ENCODE measurements at places on chromosomes 5 and 9.

DNA sequence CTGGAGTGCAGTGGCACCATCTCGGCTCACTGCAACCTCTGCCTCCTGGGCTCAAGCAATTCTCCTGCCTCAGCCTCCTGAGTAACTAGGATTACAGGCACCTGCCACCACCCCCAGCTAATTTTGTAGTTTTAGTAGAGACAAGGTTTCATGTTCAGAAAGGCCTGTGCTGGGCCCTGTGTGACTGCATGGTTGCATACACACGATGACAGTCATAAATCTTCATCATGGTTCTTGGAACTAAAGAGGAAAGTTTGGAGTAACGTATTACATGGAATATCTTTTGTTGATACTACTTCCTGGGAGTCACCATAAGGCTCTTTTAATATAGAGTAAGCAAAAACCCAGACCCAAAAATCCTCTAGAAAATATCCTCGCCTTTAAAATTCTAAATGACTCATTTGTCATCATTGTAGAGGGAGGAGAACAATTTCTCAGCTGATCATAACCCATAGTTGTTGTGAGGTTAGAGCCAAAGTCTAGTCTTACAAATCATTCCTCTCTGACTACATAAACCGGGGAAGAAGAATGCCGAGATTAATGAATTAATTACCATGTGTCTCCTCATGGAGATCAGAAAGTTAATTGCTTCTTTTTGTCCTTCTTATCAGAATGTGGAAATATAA, 47.0 kb downstream of the KLF9 start:
- no peak for DNase-seq

- DNase-seq, result no peak
These were observed 22.0 kb upstream of the PTBP3 start for GRCh38 chr9:112355427-112355897.

DNA sequence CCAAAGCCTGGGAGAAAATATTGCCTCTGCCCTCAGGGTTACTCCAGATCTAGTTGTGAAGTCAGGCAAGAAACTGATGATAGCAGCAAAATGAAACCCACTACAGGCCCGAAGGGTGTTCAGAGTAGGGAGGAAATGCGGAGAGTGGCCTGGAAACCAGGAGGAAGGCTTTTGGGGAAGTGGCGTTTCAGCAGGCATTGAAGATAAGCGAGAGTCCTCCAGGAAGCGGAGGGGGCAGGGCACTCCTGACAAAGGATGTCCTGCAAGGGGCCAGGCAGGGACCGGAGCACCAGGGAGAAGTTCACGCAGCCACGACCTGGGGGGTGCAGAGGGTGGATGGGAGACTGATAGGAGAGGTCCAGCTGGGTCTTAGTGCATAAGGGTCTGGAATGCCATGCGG, 7.8 kb upstream of the FOXI1 start:
- no peak for DNase-seq

- DNase-seq, result no peak
These were observed 110.8 kb downstream of the MRPS30 start for GRCh38 chr5:44919560-44919959.

DNA sequence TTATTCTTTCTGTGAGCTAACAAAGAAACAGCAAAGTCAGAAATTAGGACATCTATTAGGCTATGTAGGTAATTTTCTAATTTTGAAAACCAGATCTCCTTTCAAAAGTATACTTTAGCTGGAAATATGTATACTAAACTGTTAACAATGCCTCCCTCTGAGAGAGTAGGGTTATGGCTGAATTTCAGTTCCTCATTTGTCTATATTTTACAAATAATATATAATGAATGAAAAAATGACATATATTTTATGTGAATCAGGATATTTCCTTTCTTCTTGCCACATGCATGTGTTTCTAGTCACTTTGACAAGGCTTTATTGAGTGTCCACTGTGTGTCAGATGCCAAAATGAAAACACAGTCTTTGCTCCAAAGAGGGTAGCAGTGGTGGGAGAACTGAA, 15.4 kb downstream of the HACD4 start:
- DNase-seq, result no peak

DNA sequence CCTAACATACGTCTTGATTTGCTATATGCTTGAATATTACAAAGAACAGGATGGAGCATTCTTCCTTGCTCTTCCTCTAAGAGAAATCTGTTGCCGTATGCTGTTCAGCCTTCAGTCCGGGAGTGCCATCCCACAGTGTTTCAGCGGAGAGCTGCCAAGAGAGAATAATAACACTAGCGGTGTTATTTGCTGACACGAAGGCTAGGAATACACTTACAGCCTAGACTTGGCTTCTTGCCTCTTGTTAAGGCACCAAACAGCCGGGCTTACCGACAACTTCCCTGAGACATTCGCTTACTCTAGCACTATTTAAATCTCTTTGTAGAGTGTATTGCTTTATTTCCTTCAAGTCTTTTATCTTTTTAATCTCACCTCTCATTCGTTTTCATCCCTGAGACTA, 31.4 kb downstream of the KCTD16 start:
- DNase-seq, result no peak

DNA sequence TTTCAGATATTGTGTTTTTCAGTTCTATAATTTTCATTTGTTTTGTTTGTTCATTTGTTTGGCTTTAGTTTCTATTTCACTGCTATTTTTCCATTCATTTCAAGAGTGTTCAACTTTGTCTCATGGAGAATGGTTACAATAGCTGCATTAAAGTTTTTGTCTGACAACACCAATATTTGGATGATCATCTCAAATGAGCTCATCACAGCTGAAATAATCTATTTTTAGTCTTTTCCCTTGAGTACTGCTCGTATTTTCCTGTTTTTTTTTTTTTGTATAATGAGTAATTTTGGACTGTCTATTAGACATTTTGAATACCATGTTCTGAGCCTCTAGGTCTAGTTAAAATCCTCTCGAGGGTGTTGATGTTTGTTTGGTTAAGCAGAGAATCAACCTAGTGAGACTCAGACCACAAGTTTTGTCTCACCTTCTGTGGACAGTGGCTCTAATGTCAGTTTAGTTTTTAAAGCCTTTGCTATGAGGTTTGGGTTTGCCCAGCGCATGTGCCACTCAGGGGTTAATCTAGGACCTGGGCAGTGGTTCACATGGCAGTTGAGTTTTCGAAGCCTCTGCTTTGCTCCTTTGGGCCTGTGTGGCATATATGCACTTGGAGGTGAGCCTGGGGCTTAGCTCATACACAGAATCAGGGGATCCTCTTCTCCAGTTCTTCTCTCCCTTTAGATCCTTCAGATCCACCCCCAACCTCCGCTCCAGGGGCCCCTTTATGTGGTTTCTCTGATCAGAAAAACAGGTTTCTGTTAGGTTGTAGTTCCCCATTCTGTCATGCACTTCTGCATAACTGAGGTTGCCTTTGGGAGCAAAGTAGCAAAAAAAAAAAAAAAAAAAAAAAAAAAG, 79.8 kb downstream of the ARSB start:
- DNase-seq, result no peak

DNA sequence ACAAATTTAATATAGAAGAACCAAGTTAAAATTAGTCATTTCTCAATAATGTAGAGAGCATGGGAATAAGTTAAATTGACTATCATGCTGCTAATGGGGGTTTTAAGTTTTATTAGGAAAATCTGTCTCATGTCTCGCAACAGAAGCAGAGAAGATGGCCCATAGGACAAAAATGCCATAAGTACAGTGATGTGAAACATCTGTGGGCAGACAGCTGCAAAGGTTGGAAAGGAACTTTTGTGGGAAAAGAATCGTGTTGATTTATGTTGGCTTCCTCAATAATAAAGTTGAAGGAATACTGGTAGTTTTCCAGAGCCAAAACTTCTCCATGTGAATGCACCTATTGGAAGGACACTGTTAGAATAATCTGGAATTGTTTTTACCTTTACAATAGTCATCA, 44.8 kb downstream of the VCAN start:
- no peak for DNase-seq
